ENCODE measurements at places on chromosomes 12 and 14. TPM values are rescaled to one million over a fixed set of nuclear protein-coding genes. Genes with fewer than 3 reads are reported as not detected.

DNA sequence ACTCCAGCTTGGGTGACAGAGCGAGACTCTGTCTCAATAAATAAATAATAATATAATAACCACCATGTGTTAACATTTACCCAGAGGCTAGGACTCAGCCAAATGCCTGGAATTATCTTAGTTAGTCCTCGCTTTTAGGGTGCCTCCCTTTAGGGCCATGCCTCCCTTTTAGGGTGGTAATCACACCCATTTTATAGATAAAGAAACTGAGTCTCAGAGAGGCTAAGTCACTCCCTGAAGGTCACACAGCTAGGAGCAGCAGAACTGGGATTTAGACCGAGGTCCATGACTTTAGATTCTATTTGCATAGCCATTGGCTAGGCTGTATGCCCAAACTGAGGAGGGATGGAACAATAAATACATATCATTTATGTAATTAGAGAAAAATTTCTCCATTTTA is 11.4 kb downstream of the TESC start:
- DNase-seq: no peak

DNA sequence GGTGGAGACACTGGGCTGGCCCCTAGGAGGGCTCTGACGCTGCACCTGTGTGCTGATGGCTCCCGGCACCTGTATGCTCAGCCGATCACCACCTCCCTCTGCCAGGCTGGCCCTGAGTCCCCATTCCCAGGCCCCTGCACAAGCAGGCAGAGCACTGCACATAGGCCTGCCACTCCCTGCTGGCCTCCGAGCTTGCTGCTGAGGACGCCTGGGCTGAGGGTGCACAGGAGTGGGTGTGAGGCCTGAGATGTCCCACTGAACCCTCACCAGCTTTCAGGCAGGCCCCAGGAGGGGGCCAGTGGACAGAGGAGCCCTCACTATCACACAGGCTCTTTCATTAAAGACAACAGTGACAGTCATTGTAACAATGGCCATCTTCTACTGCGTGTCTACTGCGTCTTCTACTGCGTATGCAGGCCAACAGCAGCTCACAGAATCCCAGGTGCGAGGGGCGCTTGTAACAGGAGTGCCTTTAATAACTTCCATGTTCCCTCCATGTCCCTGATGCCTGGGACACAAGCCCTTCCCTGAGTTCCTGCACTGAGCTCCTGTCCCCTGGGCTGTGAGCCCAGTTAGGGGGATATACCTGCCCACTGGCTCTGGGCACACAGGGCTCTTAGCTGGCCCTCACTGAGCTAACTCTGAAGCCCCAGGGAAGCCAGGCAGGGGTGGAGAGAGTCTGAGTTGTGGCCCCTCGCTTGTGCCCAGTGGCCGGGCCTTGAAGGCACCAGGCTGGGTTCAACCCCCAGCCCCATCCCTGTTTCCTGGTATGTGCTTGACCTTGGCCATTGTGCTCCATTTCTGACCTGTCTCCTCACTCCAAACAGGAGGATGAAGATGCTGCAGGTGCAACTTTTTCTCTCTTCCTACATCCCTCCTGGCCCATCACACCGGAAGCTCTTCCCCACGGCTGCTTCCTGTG is 71.3 kb downstream of the PRIMA1 start:
- DNase-seq: no peak

Gene TAS2R8
- not detected for total RNA-seq

DNA sequence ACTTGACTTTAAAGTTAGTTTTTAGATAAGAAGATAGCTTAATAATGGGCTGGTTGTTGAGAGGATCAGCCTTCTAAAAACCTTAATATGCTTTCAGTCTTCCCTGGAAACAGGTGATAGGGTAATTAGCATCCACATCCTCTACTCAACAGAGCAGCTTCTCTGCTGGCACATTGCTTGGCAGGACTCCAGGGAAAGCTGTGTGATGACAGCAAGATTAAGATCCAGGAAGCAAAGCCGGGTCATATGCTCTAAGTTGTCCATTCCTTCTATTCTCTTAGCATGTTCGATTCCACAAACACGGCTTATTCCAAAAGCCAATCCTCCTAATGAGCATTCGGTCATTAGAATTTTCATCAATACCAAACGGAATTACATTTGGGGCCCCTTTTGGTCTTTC is 87.0 kb downstream of the HMGA2 start:
- DNase-seq: no peak

GRCh38 chr14:77848031-77848430 is 48.1 kb downstream of the ADCK1 start:
- DNase-seq: no peak

Gene ADAM21
- not detected for total RNA-seq

DNA sequence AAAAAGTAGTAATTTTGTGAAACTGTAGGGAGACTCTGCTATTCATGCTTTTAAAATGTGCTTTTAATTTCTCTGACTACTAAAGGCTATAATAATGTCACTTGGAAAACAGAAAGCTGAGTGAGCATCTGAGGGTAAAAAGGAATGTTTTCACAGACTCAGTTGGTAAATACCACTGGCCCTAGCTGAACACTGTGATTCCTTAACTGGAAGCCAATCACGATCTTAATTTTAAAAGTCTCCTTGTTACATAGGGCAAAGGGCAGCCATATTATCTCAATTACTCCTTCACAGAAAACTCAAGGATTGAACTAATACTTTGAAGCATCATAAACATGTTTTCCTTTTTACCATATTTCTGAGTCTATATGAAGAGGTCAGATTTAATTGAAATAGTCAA is 41.9 kb downstream of the PAWR start:
- DNase-seq: no peak

Gene HOXC6
- total RNA-seq: 4.2 TPM

Gene MMP17
- total RNA-seq: 1.6 TPM

Gene FGF23
- total RNA-seq: not detected

Gene SLC17A8
- total RNA-seq: 0.31 TPM

- no peak for DNase-seq
Measured at GRCh38 chr14:101118233-101118632, 214.7 kb upstream of the RTL1 start.

DNA sequence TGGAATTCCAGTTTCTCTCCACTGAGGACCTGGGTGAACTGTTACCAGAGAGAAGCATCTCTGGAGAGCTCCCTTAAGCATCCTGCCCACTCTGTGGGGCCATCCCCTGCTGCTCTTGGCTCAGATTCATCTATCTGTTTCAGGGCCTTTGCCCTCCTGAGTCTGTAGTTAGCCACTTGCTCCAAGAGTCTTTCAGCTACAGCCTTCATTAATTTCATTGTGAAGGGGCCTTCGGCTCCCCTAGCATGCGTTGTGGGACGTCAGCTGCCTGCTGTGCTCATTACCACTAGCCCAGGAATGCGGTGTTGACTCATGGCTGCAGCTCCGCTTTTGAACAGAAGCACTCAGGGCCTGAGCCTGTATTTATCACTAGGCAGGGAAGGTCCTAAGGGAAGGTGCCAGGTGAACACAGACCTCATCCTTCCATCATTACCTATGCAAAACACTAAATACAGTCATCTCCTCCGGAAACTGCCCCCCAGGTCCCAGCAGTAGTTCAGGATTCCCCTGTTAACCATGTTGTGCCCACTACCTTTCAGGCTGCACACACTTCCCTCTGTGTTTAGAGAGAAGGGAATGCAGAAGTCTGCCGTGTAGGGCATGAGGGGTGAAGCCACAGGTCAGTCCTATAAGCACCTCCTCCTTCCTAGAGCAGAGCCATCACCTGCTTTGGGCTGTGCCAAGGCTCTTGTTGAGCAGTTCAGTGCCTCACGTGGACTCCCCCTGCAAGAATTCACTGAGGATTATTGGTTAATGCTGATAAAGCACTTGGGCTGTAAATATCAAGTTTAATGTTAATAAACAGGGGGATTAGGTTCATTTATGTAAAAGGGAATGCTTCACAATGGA is 191.4 kb downstream of the CACNA1C start:
- no peak for DNase-seq

Gene L2HGDH
- 13.4 TPM for total RNA-seq

DNA sequence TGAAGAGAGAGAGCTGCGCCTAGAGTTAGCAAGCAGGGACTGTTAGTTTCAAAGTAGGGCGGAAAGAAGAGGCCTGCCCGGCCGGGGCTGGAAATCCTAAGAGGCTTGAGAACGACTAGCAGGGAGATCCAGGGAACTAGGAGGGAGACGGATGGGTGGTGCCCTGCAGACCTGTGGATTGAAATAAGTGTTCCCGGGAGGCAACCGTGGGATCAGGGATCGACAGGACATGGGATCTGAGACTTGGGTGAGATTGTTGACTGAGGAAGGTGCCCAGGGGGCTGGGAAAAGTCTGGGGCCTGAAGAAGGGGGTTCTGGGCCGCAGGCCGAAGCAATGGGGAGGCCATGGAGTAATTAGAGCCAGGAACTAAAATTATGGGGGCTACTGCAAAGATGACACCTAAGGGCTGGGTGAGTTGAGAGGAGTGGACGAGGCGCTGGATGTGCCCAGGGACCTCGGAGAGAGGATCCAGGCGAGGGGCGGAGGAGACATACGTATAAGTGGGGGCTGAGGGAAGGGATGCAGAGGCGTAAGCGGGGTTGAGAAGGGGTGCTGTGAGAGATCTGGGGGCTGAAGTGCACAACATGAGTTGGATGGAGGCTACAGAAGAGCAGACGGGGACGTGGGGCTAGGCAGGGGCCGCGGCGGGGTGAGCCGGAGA is 635 bp downstream of the LTA4H start:
- DNase-seq: no peak

- DNase-seq: no peak
Measured at GRCh38 chr14:88312257-88312656, 10.8 kb downstream of the KCNK10 start.

- DNase-seq: no peak
Measured at GRCh38 chr12:31655792-31656191, 3.7 kb upstream of the ETFBKMT start.

- DNase-seq: no peak
Measured at GRCh38 chr14:78512021-78512420, 341.8 kb downstream of the NRXN3 start.

Gene ITFG2
- 5.1 TPM for total RNA-seq

DNA sequence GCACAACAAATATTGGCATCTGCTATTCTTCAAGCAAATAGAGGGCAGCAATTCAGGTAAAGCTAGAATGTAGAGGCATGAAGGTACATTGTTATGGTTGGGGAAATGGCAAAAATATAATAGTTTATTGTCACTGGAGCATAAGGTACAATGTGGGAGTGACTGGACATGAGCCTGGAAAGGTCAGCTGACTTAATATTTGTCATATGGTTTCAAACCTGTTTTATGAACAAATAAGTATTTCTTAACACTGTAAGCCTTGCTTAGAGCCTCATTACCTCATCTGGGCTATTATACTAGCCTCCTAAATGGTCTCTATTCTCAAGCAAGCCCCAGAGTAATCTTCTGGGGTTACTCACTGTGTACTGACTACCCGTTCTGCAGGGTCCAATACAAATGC is 33.7 kb downstream of the FAM177A1 start:
- no peak for DNase-seq

Gene CACNA2D4
- total RNA-seq: 0.27 TPM

Gene MYF5
- 5.8 TPM for total RNA-seq

GRCh38 chr12:45498645-45499044 is 230.9 kb upstream of the ARID2 start:
- no peak for DNase-seq

DNA sequence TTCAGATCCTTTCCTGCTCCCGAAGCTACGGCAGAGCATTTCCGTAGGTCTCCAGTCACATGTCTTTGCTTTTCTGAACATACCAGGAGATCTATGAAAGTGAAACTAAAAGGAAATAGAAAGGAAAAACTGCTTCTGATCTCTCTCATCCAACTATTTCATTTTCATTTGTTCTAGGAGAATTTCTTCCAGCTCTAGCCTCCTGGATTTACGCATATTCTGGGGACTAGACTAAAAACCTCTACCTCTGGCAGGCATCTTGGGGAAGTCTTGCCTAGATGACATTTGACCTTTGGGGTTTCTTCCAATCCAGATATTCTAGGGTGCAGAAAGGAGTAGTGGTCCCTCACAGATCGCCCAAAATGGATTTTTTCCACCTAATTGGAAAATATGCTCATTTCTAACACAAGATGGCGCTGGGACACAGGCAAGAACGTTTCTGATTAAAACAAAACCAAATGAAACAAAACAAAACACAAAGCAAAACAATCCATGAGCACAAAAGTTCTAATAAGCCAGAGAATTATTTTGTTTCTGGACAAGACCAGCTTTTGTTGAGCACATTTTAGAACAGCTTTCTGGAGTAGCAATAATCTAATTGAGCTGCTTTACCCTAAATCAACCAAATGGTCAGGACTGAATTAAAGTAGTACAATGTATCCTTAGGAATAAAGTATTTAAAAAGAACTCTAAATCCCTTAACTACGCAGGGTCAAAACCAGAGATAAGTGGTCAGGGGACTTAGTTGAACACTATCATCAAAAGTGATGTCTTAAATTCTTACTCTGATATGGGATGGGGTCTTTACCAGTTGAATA is 12.3 kb upstream of the PARP11 start:
- DNase-seq: no peak

DNA sequence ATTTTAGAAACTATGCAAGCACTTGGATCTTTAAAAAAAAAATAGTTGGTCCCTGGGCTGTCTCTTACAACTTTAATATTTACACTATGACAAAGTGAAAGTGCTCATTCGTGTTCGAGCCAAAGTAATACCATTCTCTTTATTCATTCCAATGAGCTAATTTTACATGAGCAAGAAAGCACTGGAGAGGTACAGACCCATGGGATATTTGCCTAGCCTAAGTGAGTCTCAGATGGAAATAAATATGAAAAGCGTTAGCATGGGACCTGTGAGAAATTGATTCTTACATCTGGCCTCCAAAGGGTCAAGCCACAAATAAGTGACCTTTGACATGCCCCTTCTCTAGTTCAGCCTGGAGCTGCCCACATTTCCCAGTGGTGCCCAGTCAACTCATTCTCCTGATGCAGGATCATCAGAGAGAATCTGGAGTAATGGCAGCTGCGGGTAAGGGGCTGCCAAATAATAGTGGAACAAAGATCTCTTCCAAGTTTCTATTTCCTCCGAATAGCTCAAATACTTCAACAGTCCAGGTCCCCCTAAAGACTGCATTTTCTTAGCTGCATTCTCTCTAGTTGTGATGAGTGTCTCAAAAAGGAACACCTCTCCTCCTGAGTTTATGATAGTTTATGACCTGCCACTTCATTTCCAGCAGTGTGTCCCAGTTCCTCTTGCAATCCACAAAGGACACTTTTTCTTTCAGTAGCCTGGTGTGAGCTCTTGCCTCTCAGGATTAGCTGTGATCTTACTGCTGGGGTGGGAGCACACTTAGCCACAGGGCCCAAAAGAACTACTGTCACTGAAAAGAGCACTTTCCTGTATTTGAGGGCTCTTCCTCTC is 208.2 kb downstream of the DAD1 start:
- DNase-seq: no peak

Gene TMEM30B
- total RNA-seq: 0.39 TPM

Gene DHH
- total RNA-seq: not detected

- DNase-seq: no peak
Measured at GRCh38 chr14:32200368-32201192, 1.3 kb upstream of the RNU6-7 start.

DNA sequence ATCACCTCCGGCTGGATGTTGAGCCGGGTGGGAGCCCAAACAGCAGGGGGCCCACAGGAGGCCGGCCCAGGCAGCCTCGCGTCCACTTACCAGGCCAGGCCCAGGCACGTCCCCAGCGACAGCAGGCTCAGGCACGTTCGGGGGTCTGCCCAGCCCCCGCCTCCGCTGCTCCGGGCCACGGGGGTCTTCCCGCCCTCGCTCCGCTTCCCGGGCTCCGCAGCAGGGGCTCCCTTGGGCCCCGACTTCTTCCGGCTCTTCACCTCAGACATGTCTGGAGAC is 216 bp downstream of the IKBIP start:
- no peak for DNase-seq

- no peak for DNase-seq
Measured at GRCh38 chr12:47829584-47829983, 9.9 kb upstream of the HDAC7 start.

- no peak for DNase-seq
Measured at GRCh38 chr14:37842106-37842505, 246.7 kb downstream of the TTC6 start.

Data from gastrocnemius medialis (tissue), 4 donors.